Caco-2 (cell line): ENCODE measurements at places on chromosomes 12 and 14.
A peak's percentile ranks its signal among the peaks of the same experiment; 100 is the strongest.

DNA sequence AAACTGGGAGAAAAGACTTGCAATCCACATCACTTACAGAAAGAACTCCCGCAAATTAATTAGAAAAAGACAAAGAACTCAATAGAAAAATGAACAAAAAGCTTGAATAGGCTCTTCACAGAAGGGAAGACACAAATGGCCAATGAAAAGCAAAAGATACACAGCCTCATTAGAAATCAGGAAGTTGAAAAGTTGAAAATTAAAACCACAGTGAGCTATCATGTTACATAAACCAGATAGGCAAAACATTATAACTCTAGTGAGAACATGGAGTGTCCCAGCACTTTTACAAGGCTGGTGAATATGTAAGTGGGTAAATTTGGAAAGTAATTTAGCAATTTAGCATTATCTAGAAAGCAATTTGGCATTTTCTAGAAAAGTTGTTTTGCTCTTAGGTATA is 158.4 kb upstream of the RASSF8 start:
- DNase-seq: no peak

- DNase-seq: no peak
These were observed 892.9 kb upstream of the USP15 start for GRCh38 chr12:61367281-61367785.

DNA sequence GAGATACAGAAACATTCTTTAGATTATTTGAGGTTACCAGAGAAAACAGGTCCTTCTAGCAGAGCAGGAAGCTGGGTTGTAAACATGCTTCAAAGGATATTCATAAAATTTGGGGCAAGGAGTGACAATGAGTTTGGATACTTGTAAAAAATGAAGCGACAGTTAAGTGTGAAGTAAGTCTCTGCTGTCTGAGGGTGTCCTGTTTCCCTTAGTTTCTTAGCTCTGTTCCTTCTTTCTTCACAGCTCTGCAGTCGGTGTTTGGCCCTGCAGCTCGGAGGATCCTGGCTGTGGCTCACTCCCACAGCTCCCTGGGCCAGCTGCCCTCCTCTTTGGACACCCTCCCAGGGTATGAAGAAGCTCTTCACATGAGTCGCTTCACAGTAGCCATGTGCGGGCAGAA is 10.8 kb downstream of the TMEM52B start:
- peak; percentile 59 for DNase-seq

DNA sequence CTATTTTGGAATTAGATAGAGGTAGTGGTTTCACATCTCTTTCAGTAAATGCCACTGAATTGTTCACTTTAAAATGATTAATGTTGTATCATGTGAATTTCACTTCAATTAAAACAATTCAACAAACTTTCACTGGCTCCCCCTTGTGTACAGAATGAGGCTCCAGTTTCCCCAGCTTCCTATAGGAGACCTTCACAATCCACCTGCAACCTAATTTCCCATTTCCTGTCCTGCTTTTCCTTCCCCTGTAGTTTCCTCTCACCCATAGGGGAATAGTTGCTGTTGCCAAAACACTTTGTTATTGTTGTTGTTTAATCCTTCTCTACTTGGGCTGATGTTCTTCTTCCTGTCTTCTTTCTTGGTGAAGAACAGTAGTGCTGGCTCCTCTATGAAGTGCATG is 59.8 kb downstream of the NPAS3 start:
- no peak for DNase-seq

DNA sequence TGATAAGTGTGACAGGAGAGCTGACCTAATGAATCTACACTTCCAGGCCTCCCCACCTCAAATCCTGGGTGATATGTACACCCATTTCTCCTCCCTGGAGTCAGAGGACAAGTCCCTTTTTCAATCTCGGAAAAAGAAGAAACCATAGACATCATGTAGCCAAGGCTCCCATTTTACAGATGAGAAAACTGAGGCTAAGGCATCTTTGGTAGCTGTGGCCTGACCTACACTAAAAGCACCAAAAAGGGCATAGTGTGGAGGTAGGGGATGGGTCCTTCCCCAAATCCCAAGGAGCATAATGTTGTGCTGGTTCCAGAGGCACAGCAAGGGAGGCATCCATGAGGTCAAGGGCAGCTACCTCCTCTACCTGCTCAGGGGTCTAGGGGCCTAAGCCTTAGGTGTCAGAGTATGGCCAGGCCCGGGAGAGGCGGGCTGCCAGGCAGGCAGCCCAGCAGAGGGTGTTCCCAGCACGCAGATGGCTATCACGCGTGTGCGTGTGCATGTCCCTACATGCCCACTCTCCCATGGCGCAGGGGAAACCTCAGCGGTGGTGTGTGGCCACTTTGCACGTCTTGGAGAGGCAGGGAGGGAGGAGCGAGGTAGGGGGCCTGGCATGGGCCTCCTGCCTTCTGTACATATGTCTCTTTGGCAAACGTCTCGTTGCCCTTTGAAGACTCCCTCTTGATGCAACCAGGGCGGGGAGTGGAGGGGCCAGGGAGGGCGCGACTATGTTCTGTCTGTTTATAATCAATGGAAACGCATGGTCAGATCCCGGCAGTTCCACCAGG is 2.5 kb downstream of the PGF start:
- no peak for DNase-seq

- peak; percentile 33 for DNase-seq
These were observed 113.1 kb upstream of the FKBP4 start for GRCh38 chr12:2681450-2682205.

- DNase-seq: no peak
These were observed 192.8 kb downstream of the ZFP36L1 start for GRCh38 chr14:68599896-68600610.

GRCh38 chr12:14427929-14428328 is 62.4 kb downstream of the ATF7IP start:
- no peak for DNase-seq

DNA sequence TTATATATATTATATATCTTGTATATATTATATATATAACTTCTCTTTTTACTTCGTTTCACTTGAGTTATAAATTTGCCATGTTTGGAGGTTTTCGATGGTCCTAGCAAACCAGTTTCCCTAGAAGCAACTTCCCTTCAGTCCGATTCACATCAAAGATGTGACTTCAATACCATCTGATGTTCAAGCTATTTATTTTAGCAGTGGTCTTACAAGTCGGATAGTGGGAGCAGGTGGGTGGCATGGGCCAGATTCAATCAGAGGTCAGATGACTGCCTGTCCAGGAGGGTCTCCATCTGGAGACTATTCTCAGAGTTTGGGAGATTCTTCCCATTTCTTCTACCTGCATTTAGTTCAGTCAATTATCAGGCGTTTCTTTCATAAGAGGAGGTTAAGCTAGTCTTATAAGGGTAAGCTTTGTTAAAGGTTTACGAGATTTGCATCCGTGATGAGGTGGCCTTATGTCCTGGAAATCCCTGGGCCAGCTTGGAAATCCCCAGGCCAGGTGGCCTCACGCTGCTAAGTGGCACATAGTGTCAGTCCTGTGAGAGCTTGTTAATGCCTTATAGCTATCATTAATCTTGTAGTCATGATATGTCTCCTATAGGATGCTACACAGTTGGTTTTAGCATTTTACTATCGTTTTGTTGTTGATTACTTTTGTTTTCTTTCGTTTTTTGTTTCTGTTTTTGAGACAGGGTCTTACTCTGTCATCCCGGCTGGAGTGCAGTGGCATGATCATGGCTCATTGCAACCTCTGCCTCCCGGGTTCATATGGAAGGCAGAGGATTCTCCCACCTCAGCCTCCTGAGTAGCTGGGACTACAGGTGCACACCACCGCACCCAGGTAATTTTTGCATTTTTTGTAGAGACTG is 145.8 kb downstream of the BICD1 start:
- no peak for DNase-seq

DNA sequence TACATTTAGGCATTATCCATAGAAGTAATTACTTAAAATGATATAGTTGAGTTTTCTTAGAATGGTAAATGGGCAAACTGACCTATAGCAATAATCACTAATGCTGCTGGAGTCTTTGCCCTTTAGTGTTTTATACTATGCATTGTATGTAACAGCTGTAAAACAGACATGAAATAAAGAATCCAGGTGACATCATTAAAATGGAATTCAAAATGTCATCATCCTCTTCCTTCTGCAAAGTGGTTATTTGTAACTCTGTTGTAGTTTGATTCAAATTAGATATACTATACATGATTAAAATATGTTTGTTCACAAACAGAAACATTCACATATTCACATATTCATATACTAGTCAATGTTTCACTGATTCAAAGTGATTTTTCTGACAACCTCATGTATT is 598.8 kb downstream of the SLC16A7 start:
- no peak for DNase-seq
